ENCODE measurements at places on chromosomes 1 and 21.

GRCh38 chr1:202270871-202271326, 70.8 kb downstream of the UBE2T start:
- DNase-seq: no peak

GRCh38 chr1:152048416-152049009, 11.7 kb upstream of the S100A11 start:
- DNase-seq: no peak

GRCh38 chr21:19261731-19262376, 858.3 kb upstream of the TMPRSS15 start:
- no peak for DNase-seq

GRCh38 chr1:100523038-100523652, 14.8 kb upstream of the GPR88 start:
- no peak for DNase-seq

DNA sequence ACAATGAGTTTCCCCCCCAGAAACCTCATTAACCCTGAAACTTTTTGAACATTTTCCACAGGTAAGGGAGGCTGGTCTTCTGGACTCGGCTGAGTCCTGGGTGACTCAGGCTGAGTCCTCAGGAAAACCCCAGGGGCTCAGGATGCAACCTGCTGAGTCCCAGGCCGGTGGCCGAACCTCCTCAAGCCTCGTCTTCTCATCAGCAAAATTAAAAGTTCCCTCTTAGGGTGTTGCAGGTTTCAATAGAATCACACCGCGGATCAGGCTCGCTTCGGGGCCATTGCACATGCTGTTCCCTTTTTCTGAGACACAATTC, 35.0 kb upstream of the GRHL3 start:
- DNase-seq: no peak

- DNase-seq: no peak
Measured at GRCh38 chr1:23865543-23865930, 2.6 kb downstream of the FUCA1 start.

- DNase-seq: peak; percentile 18
Measured at GRCh38 chr1:60947367-60947766, 135.0 kb upstream of the NFIA start.

GRCh38 chr1:41268154-41268770, 26.2 kb upstream of the SCMH1 start:
- peak; percentile 68 for DNase-seq

GRCh38 chr1:8736927-8737326, 80.5 kb downstream of the RERE start:
- peak; percentile 62 for DNase-seq

DNA sequence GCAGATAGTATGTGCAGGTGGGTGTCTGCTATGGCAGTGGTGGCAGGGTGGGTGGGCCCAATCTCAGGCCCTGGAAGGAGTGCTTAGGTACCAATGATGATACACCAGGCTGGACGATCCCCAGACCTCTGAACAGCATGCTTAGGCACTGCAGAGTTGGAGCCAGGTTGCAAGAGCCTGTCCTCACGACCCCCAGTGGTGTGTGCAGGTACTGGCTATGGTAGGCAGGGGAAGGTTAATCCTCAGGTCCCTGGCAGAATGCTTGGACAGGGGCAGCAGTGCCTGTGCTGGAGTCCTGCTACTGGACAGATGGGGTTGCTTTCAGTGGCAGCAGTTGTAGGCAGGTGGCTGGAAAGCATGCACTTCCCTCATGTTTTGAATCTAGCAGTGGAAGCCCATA, 100.5 kb upstream of the NEK7 start:
- DNase-seq: no peak

GRCh38 chr1:215830226-215830810, 263.2 kb downstream of the KCTD3 start:
- no peak for DNase-seq

DNA sequence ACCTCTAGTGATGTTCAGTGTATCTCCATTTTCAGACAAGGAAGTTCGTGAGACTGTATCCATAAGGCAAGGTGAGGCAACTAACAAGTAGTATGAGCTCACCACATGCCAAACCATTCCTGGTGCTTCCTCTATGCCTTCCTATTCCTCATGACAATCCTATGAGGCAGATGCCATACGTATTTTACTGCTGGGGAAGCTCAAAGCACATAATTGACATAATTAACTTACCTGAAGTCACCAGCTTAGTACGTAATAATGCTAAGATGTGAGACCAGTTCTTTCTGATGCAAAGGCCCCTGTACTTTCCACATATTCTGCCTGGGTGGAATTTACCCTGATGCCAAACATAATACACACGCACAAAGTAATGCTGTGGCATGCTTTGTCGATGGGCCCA, 83.6 kb upstream of the NFIA start:
- no peak for DNase-seq

DNA sequence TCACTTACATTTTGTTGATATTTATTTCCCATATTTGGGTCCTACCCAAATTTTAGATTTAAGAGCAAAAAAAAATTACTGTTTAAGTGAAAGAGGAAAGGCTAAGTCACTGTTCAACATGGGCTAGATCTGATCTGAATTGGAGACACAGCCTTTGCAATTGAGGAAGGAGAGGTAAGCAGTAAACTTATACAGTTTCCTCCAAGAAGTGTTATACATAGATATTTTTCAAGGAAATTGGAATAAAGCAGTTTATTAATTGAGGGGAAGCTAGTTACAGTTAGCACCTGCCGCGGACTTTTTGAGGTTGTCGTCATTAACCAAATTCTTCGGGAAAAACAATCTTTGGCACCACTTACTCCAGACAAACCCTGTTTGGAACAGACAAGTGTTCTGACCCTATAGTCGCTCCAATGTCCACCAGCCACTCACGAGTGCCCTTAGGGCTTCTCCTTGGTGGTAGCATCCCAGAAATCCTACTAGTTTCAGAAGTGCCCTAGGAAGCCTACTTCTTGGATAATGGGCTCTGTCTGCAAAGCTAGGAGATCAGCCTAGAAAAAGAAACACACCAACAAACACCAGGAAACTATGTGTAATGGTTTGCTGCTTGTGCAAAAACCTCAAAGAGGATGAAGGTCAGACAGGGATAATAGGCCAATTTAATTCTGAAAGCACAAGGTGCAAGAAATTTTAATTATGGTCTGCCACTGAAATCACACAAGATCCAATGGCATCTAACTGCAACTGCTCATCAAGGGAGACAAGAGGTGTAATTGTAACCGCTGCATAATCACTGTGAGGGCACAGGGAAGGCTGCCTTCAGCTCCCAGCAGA, 2.5 kb downstream of the WLS start:
- peak; percentile 25 for DNase-seq

- no peak for DNase-seq
Measured at GRCh38 chr1:24102961-24103360, 9.0 kb downstream of the MYOM3 start.

DNA sequence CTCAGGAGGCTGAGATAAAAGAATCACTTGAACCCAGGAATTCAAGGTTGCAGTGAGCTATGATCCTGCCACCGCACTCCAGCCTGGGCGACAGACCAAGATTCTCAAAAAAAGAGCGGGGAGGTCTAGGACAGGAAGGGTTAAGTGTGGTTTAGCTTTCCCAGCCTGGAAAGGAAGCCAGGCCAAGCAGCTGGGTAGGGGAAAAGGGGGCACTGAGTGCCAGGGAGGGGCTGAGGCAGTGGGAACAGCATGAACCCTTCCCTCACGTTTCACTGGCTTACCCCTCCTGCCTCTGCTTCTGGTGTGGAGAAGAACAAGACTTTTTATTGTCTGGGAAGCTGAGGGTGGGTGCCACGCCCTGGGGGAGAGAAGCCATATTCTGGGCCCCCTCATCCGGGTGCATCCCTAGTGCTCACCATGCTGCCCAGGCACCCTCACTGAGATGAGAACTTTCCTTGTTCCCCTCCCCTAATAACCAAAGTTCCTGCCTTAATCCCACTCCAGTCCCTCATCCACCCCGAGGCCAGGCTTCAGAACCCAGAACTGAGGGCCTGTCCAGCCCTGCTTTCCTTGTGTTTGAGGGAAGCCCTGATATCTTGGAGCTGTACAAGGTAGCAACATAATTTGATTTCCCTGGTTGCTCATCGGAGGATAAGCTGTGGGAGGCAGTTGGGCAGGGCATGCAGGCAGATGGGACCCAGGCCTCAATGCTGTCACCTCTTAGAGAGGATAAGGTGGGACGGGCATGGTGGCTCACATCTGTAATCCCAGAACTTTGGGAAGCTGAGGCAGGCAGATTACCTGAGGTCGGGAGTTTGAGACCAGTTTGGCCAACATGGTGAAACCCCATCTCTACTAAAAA, 2.0 kb upstream of the LMNA start:
- DNase-seq: no peak

- peak; percentile 66 for DNase-seq
Measured at GRCh38 chr1:203402629-203403337, 51.9 kb upstream of the FMOD start.

- DNase-seq: no peak
Measured at GRCh38 chr1:181204530-181204929, 116.0 kb downstream of the IER5 start.
